ENCODE measurements at places on chromosomes 2 and 18. TPM values are rescaled to one million over a fixed set of nuclear protein-coding genes. Genes with fewer than 3 reads are reported as not detected.

The NFATC1 gene
- 0.94 TPM for total RNA-seq

The PLGLB2 gene
- 5.9 TPM for total RNA-seq

The SMAD4 gene
- 128 TPM for total RNA-seq

The C1QL2 gene
- 1.6 TPM for total RNA-seq

The PROKR1 gene
- total RNA-seq, result 2.8 TPM

The IER3IP1 gene
- 15.7 TPM for total RNA-seq

The CPO gene
- total RNA-seq, result not detected

The BOLL gene
- total RNA-seq, result not detected

The CYRIA gene
- total RNA-seq, result 199 TPM

The TNFRSF11A gene
- total RNA-seq, result 0.63 TPM

The AKAIN1 gene
- 3.8 TPM for total RNA-seq

The STEAP3 gene
- total RNA-seq, result not detected

The CACNB4 gene
- 132 TPM for total RNA-seq

The TCF4 gene
- 1,475 TPM for total RNA-seq

The NOL4 gene
- 160 TPM for total RNA-seq

The GLI2 gene
- total RNA-seq, result 6.3 TPM

The RTP5 gene
- 3.1 TPM for total RNA-seq

The PLEKHM3 gene
- total RNA-seq, result 68.9 TPM

The CCDC68 gene
- total RNA-seq, result 1.6 TPM

The POTEJ gene
- not detected for total RNA-seq

The MAP2 gene
- total RNA-seq, result 1,096 TPM

The FOXI3 gene
- 0.63 TPM for total RNA-seq

The ELP2 gene
- 197 TPM for total RNA-seq

The C1GALT1C1L gene
- total RNA-seq, result not detected

The SERPINE2 gene
- total RNA-seq, result 48.8 TPM

The POTEC gene
- 0.31 TPM for total RNA-seq

The C2orf80 gene
- total RNA-seq, result 21.0 TPM

The RAX gene
- not detected for total RNA-seq

The DSG2 gene
- total RNA-seq, result 2.2 TPM

The FAP gene
- 1.3 TPM for total RNA-seq

The SLC8A1 gene
- total RNA-seq, result 160 TPM

The GALNT13 gene
- total RNA-seq, result 29.1 TPM

The UGT1A5 gene
- not detected for total RNA-seq

The CAPN14 gene
- 4.1 TPM for total RNA-seq

The REG1B gene
- not detected for total RNA-seq

The MAIP1 gene
- total RNA-seq, result 26.9 TPM

The DNAJC27 gene
- 18.5 TPM for total RNA-seq

The HOXD12 gene
- total RNA-seq, result not detected

The LIPG gene
- 25.7 TPM for total RNA-seq

The EMX1 gene
- 27.9 TPM for total RNA-seq

The TMEM17 gene
- total RNA-seq, result 1.9 TPM

The IL36A gene
- total RNA-seq, result not detected

The ALK gene
- 2.5 TPM for total RNA-seq

The RAMP1 gene
- 2.2 TPM for total RNA-seq

The ALLC gene
- not detected for total RNA-seq

The GCKR gene
- 1.3 TPM for total RNA-seq

Data from parietal lobe (tissue), 2 donors.